ENCODE measurements at places on chromosomes 3 and 15.
A peak's percentile ranks its signal among the peaks of the same experiment; 100 is the strongest.

GRCh38 chr15:63461230-63461985, 43.0 kb upstream of the USP3 start:
- no peak for DNase-seq

DNA sequence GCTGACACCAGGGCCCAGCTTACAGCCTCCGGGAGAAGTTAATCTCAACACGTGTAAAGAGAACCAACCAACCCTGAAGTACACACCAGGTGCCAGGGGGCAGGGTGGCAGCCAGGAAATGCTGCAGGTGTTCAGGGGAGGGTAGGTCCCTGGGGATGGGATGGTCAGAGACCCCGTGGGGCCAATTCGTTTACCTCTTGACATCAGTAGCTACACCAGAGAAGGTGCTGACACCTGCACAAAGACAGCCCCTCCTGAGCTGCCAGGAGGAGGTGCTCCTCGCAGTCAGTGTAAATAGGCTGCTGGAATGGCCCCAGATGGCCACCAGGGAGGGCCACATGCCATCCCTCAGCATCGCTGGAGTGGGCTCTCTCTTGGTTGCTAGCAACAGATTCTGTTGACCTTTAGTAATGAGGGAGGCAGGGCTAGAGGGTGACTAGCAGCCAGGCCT, 52.8 kb downstream of the CORO2B start:
- DNase-seq = no peak

GRCh38 chr3:48660800-48661400, 1.8 kb downstream of the CELSR3 start:
- no peak for DNase-seq

DNA sequence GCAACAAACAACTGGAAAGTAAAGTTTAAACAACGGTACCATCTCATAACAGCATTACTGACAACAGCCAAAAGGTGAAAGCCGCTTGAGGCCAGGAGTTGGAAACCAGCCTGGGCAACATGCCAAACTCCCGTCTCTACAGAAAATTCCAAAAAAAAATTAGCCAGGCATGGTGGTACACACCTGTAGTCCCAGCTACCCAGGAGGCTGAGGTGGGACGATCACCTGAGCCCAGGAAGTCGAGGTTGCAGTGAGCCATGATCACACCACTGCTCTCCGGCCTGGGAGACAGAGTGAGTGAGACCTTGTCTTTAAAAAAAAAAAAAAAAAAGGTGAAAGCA, 4.4 kb downstream of the TNK2 start:
- DNase-seq = no peak

DNA sequence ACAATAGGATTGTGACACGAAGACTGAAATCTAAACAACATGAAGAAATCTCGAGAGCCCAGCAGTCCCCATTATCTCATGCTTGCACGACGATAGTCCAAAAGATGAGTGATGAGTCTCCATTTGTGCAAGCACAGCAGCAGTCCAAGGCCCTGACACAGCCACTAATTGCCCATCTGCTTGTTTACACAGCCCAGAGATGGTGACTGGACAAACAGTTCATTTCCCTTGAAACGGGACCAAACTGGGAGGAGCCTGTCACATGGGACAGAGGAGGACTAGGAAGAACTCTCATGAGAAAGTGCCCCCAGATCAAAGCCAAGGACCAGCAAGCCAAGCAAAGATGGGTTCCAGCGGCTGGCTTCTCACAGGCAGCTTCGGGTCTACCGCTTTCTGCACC, 121.0 kb downstream of the GREM1 start:
- DNase-seq = peak; percentile 88

DNA sequence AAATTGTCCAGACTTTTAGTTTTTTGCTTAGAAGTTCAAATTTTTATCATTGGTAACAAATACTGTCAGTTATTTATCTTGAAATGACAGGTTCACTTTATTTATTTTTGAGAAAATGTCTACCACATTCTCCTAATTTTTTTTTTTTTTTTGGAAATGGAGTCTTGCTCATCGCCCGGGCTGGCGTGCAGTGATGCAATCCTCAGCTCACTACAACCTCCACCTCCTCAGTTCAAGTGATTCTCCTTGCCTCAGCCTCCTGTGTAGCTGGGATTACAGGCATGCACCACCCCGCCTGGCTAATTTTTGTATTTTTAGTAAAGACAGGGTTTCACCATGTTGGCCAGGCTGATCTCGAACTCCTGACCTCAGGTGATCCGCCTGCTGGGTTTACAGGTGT, 16.1 kb upstream of the EBLN2 start:
- DNase-seq = no peak

DNA sequence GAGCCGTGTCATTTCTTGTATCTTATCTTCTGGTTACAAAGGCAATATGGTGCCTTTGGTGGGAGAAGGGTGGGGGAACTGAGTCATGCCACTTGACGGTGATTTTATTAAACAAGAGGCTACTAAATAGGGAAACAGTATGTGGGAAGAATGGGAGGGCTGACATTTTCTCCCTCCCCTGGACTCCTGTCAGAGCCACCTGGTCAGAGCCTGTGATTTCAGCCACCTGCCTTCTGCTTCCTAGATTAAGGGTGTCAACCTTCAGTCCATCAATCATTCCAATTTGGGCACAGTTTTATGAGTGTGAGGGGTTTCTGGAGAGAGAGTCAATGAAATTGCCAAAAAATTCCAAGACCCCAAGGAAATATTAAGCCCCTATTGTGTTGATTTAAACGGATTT, 87.4 kb downstream of the CHDH start:
- no peak for DNase-seq

- DNase-seq = no peak
Observed at GRCh38 chr15:99279290-99279689, 28.0 kb downstream of the LRRC28 start.

GRCh38 chr3:190972840-190973270, 110.4 kb upstream of the GMNC start:
- DNase-seq = peak; percentile 13

GRCh38 chr3:53238886-53239285, 16.9 kb downstream of the TKT start:
- no peak for DNase-seq

- no peak for DNase-seq
Observed at GRCh38 chr15:29061746-29062145, 176.0 kb downstream of the APBA2 start.

DNA sequence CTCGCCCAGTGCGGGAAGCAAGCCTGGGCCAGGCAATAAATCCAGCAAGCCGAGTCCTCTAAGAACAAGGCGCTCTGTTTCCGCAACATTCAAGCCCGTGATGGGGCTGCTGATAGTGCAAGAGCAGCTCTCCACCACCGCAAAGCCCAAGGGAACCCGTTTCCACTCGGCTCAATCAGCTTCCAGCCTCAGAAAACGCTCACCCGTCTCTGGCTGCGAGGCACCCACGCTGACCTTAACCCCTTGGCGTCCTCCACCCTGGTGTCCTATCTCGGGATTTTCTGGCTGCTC, 17.8 kb downstream of the SPATA12 start:
- peak; percentile 60 for DNase-seq

All from fibroblast of skin of right quadriceps (primary cell).